Panc1 (cell line): ENCODE measurements at places on chromosomes 12 and 14. TPM values are rescaled to one million over a fixed set of nuclear protein-coding genes. Genes with fewer than 3 reads are reported as not detected.

The EPYC gene
- not detected for total RNA-seq

The EXD2 gene
- total RNA-seq: 9.5 TPM

The SLC35F4 gene
- total RNA-seq: not detected

The ABHD4 gene
- 5.1 TPM for total RNA-seq

The GPR162 gene
- 1.3 TPM for total RNA-seq

The MSRB3 gene
- 89.7 TPM for total RNA-seq

The HOXC6 gene
- total RNA-seq: 52.2 TPM

The SDS gene
- total RNA-seq: 0.15 TPM

The ACSS3 gene
- 0.10 TPM for total RNA-seq

The TEAD4 gene
- 47.6 TPM for total RNA-seq

The PGF gene
- total RNA-seq: 7.3 TPM

The NKX2-1 gene
- 0.13 TPM for total RNA-seq

The GUCY2C gene
- 0.13 TPM for total RNA-seq

The GTF2H3 gene
- 40.7 TPM for total RNA-seq

The TRPV4 gene
- 0.44 TPM for total RNA-seq

The PZP gene
- total RNA-seq: not detected

The CALCOCO1 gene
- total RNA-seq: 48.0 TPM

The TULP3 gene
- total RNA-seq: 29.3 TPM

The PSEN1 gene
- 39.3 TPM for total RNA-seq

The CLEC2A gene
- not detected for total RNA-seq

The SHMT2 gene
- total RNA-seq: 67.1 TPM

The PRR4 gene
- total RNA-seq: 1.1 TPM

The BEGAIN gene
- total RNA-seq: 26.5 TPM

The FOXG1 gene
- total RNA-seq: not detected

The PCNX1 gene
- total RNA-seq: 30.5 TPM

The TCL1B gene
- total RNA-seq: not detected

The KCNA5 gene
- total RNA-seq: not detected

The TMEM30B gene
- total RNA-seq: 0.10 TPM

The ANO4 gene
- not detected for total RNA-seq

The RNASE7 gene
- not detected for total RNA-seq

The MGAT4C gene
- not detected for total RNA-seq

The SYT1 gene
- total RNA-seq: 3.0 TPM

The FGFR1OP2 gene
- 60.1 TPM for total RNA-seq

The SMCO2 gene
- 0.36 TPM for total RNA-seq

The MIA2 gene
- 19.2 TPM for total RNA-seq

The SRRM4 gene
- total RNA-seq: not detected

The TESPA1 gene
- 0.51 TPM for total RNA-seq

The CD163 gene
- 0.64 TPM for total RNA-seq

The MANSC4 gene
- not detected for total RNA-seq

The RHEBL1 gene
- 4.7 TPM for total RNA-seq

The NFKBIA gene
- total RNA-seq: 99.4 TPM

The YAF2 gene
- 27.6 TPM for total RNA-seq

The KLRB1 gene
- not detected for total RNA-seq

The AQP2 gene
- 0.36 TPM for total RNA-seq

The ZBTB42 gene
- 16.5 TPM for total RNA-seq

The RNASE3 gene
- total RNA-seq: not detected

The DPPA3 gene
- total RNA-seq: not detected

The KRT4 gene
- 0.15 TPM for total RNA-seq

The HOXC11 gene
- 17.0 TPM for total RNA-seq

The COL2A1 gene
- 1.4 TPM for total RNA-seq

The SLC17A8 gene
- total RNA-seq: not detected
